ENCODE measurements at places on chromosomes 7 and 10.

- no peak for DNase-seq
These were observed 959 bp upstream of the FAM107B start for GRCh38 chr10:14775656-14776055.

DNA sequence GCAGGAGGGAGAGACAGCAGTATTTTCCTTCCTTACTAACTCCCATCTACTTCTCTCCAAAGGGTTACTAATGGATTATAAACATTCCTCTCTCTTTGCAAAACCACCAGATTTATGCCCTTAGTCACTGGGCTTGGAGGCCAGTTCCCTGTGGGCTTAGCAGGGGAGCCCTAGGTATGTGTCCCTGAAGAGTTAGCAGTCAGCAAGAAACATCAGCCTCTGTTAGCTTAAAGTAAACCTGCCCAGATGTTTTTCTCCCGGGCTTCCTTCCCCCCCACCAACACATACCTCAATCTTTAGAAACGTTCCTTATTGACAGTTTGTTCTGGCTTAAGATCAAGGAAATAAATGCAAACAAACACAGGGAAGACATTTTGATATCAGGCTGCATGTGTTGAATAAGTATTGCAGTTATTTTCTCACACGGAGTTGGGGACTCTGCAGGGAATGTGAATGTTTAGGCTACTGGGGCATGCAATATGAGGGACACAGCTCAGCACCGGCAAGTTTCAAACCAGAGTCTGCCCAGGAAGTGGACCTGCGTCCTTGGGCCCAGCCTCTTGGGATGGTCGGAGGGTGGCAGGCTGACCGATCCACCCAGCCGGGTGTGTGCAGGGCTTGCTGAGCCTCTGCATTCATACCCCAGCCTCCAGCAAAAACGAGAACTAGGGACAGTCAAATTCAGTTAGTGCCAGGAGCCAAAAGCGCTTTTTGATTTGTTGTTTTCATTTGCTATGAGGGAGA, 252.0 kb upstream of the GRB10 start:
- no peak for DNase-seq

- DNase-seq: no peak
These were observed 61.0 kb downstream of the MPP7 start for GRCh38 chr10:28241741-28242399.

DNA sequence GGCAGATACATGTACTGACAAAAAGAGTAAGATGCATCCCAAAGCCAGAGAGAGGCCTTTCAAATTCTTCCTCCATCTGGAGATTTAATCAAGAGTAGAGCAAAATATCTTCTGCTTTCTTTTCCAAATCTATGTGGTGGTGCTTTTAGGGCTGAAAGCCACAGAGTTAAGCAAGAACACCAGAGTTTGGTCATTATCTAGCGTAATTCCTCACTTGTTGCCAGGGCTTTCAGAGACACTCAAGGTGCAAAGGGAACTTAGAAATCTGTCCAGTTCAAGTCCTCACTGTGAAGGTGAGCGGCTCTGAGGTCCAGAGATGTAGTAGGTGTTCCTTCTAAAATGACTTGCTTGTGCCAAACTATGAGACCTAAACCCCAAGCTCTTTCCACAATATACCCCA, 10.9 kb upstream of the NFE2L3 start:
- no peak for DNase-seq

- DNase-seq: no peak
These were observed 41.2 kb downstream of the CALML3 start for GRCh38 chr10:5565671-5566581.

GRCh38 chr10:49139846-49140195, 6.0 kb upstream of the FAM170B start:
- no peak for DNase-seq

DNA sequence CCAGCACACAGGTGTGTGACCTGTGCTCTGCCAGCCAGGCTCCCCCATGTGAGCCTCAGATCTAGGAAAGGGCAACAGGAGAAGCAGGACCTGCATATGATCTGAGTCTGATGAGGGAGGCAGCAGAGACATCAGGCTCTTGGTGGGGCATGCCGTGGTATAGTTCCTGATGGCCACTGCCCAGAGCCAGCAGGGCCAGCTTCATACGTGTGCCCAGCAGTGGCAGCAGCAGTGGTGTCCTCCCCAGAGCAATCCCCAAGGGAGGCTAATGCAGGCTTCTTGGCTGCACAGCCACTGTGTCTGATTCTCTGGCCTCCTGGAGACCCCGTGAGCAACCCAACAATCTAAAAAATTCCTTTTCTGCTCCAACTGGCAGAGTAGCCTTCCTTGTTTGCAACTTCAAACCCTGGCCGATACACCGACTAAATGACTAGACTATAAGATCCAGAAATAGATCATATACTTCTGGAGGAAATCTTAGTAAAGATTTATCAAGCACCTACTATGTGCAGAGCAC, 230.6 kb upstream of the ZMIZ1 start:
- DNase-seq: no peak

- DNase-seq: no peak
These were observed 38.2 kb downstream of the AVL9 start for GRCh38 chr7:32533276-32534029.

- DNase-seq: no peak
These were observed 75.9 kb downstream of the CREB5 start for GRCh38 chr7:28488061-28488791.

GRCh38 chr10:33249659-33250345, 84.7 kb downstream of the NRP1 start:
- DNase-seq: no peak

GRCh38 chr10:33428682-33429081, 94.2 kb upstream of the NRP1 start:
- DNase-seq: no peak

- no peak for DNase-seq
These were observed 129.9 kb downstream of the CFAP58 start for GRCh38 chr10:104483582-104483981.

DNA sequence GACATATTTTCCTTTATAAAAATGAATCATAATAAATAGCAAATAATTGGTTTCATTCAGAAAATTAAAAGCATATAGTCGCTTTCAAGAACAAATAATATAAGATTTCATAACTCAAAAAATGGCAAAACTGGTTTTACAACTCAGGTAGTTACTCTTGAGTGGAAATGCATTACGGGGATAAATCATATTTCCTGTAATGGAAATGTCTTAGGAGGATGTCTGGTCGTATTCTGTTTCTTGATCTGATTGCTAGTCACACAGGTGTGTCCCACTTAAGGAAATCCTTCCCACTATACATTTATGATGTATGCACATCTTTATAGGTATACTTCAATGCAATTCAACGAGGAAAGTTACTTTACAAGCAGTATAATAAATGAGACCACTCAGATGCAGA, 20.7 kb downstream of the NRAP start:
- DNase-seq: no peak

DNA sequence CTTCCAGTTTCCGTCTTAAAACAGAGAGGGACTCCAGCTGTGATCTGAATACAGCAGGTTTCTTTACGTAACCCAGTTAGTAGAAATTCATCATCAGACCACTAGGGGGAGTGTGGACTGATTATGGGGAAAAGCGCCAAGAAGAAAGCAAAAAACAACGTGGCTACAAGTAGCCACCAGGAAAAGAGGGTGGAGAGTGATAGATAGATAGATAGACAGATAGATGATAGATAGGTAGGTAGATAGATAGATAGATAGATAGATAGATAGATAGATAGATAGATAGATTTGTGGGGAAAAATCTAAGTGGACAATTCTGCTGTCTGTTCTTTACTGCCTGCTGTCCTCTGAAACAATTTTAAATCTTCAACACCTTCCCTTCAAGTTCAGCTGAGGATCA, 12.7 kb upstream of the AKR1B10 start:
- no peak for DNase-seq

GRCh38 chr10:133257489-133258065, 19.1 kb downstream of the ADAM8 start:
- no peak for DNase-seq

GRCh38 chr7:144027070-144027469, 21.7 kb upstream of the OR2A5 start:
- no peak for DNase-seq

- no peak for DNase-seq
These were observed 153.4 kb upstream of the FEZF1 start for GRCh38 chr7:122457969-122458368.

DNA sequence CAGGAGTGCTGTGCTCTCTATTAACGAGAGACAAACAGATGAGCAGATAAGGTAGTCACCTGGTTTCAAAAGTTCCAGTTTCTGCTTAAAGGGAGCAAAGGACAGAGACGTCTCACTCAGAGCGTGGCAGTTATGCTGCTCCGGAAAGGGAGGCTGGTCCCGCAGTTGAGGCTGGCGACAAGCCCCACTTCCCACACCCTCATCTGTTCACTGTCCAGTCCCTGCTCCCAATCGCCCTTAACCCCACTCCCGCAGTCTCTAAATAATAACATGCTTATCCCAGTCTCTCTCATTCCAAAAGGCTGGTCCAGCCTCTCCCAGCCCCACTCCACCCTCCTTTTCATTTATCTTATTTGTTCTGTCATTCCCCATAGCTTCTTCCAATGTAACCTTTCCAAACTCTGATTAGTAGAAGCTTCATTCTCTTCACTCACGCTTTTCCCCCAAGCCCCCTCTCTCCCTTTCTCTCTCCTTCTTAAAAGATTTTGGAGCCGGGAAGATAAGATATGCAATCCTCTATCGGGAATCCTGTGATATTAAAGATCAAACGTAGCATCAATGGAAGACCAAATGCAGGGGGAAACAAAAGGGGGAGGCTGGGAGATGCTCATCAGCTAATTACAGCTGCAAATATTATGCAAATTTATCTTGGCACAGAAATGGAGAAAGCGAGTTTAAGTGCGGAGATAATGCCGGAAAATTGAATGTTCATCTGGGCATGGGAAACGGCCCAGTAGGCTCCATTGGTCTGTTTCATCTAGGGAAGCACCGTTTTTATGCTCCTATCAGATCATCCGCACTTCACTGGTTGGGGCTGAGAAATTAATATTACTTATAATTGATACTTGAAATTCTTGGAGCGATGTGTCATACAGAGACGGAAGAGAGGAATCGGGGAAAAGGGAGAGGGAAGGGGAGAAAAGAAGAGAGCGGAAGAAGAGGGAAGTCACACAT, 16.3 kb upstream of the GATA3 start:
- DNase-seq: no peak

- no peak for DNase-seq
These were observed 9.7 kb downstream of the AHR start for GRCh38 chr7:17307969-17308648.

DNA sequence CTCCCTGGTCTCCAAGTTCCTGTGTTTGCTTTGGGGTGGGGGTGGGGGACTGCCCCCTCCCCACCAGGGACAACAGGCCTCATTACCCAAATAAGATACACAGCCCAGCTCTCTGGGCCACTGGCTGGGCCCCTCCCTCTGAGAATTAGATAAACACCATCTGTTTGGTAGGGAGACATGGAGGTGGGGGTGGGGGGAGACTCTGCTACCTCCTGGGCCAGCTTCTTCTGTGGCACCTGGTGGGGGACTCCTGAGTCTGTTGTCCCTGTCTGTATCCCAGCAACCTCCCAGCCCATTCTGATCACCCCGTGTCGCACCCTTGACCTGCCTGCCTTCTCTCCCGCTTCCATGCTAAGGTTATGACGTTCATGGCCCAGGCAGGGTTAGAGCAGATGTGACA, 5.8 kb downstream of the MLXIPL start:
- no peak for DNase-seq

DNA sequence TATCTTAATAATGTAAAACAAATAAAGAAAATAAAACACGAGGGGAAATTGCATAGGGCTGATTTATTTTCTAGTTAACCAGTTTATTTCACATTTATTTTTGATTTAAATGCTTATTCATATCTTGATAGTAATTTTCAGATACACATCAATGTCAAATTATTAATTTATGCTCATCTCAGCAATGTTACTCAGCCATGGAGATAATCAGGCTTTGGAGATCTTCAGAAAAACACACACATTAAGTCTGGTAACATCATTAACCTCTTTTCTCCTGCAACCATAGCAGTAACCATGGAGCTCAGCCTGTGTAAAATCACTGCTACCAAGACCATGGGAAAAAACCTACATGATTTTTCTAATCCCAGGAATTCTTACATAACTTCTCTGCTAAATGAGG, 31.9 kb upstream of the TBX20 start:
- DNase-seq: no peak

- DNase-seq: no peak
These were observed 42.5 kb downstream of the MRC1 start for GRCh38 chr10:17851611-17852010.

- DNase-seq: no peak
These were observed 33.4 kb downstream of the RHOBTB1 start for GRCh38 chr10:60910543-60910942.

GRCh38 chr7:147078312-147078711, 961.7 kb downstream of the CNTNAP2 start:
- no peak for DNase-seq

- no peak for DNase-seq
These were observed 12.5 kb downstream of the PSAP start for GRCh38 chr10:71838264-71839211.

GRCh38 chr10:48414778-48415177, 108.3 kb downstream of the MAPK8 start:
- DNase-seq: no peak

DNA sequence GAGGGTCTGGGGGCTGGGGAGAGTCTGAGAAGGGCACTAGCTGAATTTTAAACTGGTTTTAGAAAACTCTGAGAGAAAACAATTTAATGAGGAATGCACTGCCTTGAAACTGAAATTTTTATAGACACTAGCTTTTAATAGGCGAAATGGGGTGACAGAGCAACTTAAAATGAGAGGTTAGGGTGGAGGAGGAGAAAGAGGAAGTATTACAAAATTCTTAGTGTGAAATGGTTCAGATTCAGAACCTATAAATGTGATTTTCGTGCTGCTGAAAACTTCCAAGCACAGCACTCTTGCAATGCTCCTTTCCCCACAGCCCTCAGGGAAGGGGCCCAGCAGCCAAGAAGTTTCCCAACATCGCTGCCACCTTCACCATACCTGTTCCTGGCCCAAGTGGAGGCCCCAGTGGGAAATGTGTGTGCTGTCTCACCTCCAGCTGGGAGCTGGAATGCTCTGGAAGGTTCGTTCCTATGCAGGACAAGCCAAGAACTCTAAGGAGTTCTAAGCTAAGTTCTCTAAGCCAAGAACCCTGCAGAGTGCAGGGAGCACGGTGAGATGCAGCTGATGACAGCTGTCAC, 60.0 kb downstream of the ATXN7L1 start:
- DNase-seq: no peak

GRCh38 chr10:55091691-55092328, 290.8 kb upstream of the PCDH15 start:
- no peak for DNase-seq

DNA sequence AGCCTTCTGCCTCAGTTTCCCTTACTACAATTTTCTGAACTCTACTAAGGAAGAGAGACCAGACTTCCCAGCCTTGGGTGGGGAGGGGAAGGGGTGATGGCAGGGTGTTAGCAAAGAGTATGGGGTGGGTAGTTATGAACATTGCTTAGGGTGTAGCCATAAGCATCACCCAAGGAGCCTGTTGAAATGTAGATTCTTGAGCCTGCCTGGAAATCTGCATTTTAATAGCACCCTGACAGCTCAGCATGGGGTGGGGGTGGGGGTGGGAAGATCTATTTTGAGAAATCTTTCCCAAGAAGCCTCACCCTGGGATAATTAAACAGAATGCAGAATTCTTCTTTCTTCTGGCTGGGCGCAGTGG, 164.8 kb downstream of the NRF1 start:
- DNase-seq: no peak

- DNase-seq: no peak
These were observed 1139.4 kb downstream of the XPNPEP1 start for GRCh38 chr10:108783897-108784296.

Data from stimulated activated CD4-positive, alpha-beta T cell treated with anti-CD3 and anti-CD28 coated beads, Interleukin-15, amount 100 ng/mL, for 1 hour (primary cell).